ENCODE measurements at places on chromosomes 3 and 15. TPM values are rescaled to one million over a fixed set of nuclear protein-coding genes. Genes with fewer than 3 reads are reported as not detected.

DNA sequence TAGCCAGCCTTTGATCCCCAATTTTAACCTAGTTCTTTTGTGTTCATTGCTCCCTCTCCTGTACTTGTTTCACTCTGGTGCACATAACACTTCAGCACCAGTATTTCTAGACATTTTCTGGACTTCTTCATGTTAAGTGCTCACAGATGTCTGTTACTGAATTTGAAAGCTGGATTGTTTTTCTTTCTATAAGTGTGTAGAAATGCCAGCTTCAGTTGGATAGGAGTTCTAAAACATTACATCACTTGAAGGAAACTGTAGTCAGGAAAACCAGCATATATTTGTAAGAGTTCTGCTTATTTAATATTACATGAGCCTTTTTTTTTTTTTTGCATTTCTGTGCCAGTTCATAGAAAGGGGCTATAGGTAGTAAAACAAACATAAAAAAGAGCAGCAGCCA, 21.6 kb downstream of the QTRT2 start:
- peaks cover 17% of the 10 kb centered on the region for H3K36me3 ChIP-seq
- H3K4me3 ChIP-seq, result no peak overlapping the region
- DNase-seq, result no peak
- no peaks in the 10 kb centered on the region for H3K27me3 ChIP-seq
- H3K27ac ChIP-seq, result no peak overlapping the region
- H3K4me1 ChIP-seq, result no peaks in the 10 kb centered on the region

- DNase-seq, result no peak
- H3K4me3 ChIP-seq, result no peak overlapping the region
- H3K4me1 ChIP-seq, result no peaks in the 10 kb centered on the region
- H3K27ac ChIP-seq, result no peak overlapping the region
- no peaks in the 10 kb centered on the region for H3K36me3 ChIP-seq
These were observed 36.7 kb downstream of the SYN2 start for GRCh38 chr3:12040902-12041301.

Gene ECE2
- total RNA-seq, result 0.15 TPM

DNA sequence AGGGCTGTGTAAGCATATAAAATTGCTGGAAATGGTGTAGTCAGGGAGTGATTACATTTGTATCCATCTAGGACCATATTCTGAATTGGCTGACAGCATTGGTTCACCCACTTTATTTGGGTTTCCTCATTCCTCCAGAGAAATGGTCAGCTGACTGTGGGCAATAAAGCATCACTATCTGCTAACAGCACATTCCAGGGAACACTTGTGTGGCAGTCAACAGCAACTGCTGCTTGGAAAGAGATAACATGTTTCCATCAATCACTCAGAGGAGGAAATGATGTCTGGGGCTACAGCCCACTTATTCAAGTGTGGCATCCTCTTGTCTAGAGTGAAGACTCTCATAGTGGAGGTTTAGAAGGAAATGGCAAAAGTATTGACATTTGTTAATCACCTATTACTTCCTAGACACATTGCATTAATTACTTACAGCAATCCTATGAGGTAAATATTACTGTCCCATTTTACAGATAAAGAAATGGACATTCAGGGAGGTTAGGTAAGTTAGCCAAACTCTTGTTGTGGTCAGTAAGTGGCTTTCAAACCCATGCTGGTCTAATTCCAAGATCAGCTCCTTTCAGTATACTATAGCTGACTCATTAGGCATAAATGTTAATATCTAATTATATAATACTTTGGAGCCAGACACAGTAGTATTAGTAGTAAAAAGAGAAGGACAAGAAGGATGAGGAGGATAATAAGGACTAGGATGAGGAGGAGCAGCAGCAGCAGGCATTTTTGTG, 247.8 kb downstream of the ALCAM start:
- H3K4me3 ChIP-seq, result no peak overlapping the region
- peaks cover 19% of the 10 kb centered on the region for H3K4me1 ChIP-seq
- DNase-seq, result no peak
- H3K27ac ChIP-seq, result no peak overlapping the region

DNA sequence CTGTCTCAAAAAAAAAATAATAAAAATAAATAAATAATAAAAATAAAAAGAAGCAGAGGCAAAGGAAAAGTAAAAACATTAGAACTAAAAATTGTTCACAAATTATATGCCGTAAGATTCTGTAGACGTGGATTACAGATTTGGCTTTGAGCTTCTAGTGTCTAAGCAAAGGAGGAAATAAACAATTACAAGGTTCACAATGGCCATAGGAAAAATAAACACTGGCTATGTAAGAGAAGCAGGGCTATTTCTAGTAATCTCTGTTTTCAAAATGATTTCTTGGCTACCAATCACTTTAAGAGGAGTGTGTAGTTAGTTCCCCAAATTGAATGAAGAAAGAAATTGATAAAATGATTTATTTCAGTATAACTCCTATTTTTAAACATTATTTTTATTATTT, 54.5 kb downstream of the TMEM41A start:
- H3K4me1 ChIP-seq, result no peaks in the 10 kb centered on the region
- H3K27me3 ChIP-seq, result no peaks in the 10 kb centered on the region
- H3K27ac ChIP-seq, result no peak overlapping the region

GRCh38 chr3:47276558-47276957, 6.0 kb downstream of the KIF9 start:
- no peak overlapping the region for H3K27ac ChIP-seq
- H3K4me1 ChIP-seq, result no peaks in the 10 kb centered on the region
- H3K27me3 ChIP-seq, result no peaks in the 10 kb centered on the region
- no peaks in the 10 kb centered on the region for H3K36me3 ChIP-seq
- H3K4me3 ChIP-seq, result no peak overlapping the region
- no peak for DNase-seq

- H3K27ac ChIP-seq, result no peak overlapping the region
- no peak for DNase-seq
- no peaks in the 10 kb centered on the region for H3K27me3 ChIP-seq
- no peaks in the 10 kb centered on the region for H3K36me3 ChIP-seq
- H3K4me1 ChIP-seq, result no peaks in the 10 kb centered on the region
These were observed 405.5 kb upstream of the TPM1 start for GRCh38 chr15:62636823-62637573.

GRCh38 chr3:17354341-17354740, 388.1 kb downstream of the TBC1D5 start:
- no peak for DNase-seq
- H3K4me3 ChIP-seq, result no peak overlapping the region

DNA sequence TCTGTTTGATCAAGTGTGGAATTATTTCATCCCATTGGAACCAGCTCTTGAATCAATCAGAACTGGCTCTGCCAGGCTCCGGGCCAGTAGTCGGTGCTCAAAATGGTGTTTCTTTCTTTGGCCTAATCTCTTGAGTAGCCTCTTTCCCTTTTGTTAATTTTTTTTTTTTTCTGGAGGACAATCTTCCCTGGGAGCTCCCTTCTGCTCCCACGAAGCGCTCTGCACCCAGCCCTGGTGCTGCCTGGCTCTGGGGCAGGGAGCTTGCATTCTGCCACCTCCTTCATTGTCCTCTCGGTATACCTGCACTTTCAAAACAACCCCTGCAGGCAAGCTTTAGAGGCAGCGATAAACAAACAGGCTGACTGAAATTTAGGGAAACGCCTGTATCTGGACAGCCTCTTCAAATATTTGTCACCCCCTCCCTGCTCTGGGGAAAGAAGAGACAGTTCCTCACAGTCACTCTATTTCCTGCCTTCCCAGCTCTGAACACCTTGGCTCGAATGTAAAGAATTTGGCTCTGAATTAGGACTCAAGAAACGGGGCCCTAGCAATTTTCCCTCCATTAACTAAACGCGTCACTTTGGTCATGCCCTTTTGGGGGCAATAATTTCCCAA, 1.1 kb upstream of the THSD4 start:
- peak overlapping the region; percentile 46 for H3K4me3 ChIP-seq
- no peaks in the 10 kb centered on the region for H3K36me3 ChIP-seq
- H3K27me3 ChIP-seq, result peaks cover 48% of the 10 kb centered on the region
- DNase-seq, result peak; percentile 28

- no peak overlapping the region for H3K4me3 ChIP-seq
- no peak overlapping the region for H3K27ac ChIP-seq
- no peaks in the 10 kb centered on the region for H3K27me3 ChIP-seq
- DNase-seq, result no peak
- peaks cover 7% of the 10 kb centered on the region for H3K4me1 ChIP-seq
These were observed 3.3 kb upstream of the RNF13 start for GRCh38 chr3:149809699-149810098.

GRCh38 chr15:96321639-96322535, 8.6 kb upstream of the NR2F2 start:
- peaks cover 45% of the 10 kb centered on the region for H3K27me3 ChIP-seq
- H3K4me3 ChIP-seq, result peak overlapping the region; percentile 74
- peak; percentile 78 for DNase-seq
- no peak overlapping the region for H3K27ac ChIP-seq
- no peaks in the 10 kb centered on the region for H3K36me3 ChIP-seq

Gene KLHL6
- total RNA-seq, result 0.09 TPM

- no peaks in the 10 kb centered on the region for H3K36me3 ChIP-seq
- H3K27ac ChIP-seq, result no peak overlapping the region
- no peaks in the 10 kb centered on the region for H3K27me3 ChIP-seq
These were observed 92.6 kb upstream of the PLSCR4 start for GRCh38 chr3:146343551-146343950.
